Activated naive CD4-positive, alpha-beta T cell treated with Interleukin-2 at 50 U/mL for 16 hours (primary cell): ENCODE measurements at places on chromosomes 5 and 9.

DNA sequence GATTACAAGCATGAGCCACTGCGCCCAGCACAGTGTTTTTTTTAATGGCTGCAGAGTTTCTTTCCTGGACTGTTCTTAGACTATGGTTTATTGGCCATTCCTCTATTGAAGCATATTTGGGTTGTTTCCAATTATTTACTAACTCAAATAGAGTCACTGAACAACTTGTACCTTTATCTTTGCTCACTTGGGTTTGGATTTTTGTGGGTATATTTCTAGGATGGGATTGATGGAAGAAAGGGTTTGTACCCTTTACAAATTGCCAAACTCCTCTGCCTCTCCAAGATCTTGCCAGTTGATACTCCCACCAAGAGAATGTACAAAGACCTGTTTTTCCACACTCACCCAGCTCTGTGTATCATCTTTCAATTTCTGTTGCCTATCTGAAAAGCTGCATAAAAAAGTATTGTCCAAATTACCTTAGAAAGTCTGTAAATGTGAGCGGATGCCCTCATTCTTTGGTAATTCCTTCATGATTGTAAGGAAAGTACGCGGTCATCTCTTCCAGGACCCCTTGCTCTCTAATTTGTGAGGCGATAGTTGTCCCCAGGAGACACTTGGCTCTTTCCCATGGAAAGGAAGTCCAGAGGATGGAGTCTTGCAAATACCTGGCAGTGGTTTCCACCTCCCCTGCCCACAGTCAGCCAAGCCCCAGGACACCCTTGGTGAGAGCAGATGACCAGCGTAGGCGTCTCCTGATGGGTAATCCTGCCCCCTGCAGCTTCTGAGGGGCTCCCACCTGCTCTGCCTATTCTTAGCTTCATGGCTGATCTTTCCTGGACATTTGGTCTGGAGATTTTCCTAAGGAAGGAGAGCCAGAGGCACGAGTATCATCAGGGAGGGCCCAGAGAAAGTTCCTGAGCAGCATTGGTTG is 33.0 kb downstream of the ARHGEF37 start:
- DNase-seq, result no peak

DNA sequence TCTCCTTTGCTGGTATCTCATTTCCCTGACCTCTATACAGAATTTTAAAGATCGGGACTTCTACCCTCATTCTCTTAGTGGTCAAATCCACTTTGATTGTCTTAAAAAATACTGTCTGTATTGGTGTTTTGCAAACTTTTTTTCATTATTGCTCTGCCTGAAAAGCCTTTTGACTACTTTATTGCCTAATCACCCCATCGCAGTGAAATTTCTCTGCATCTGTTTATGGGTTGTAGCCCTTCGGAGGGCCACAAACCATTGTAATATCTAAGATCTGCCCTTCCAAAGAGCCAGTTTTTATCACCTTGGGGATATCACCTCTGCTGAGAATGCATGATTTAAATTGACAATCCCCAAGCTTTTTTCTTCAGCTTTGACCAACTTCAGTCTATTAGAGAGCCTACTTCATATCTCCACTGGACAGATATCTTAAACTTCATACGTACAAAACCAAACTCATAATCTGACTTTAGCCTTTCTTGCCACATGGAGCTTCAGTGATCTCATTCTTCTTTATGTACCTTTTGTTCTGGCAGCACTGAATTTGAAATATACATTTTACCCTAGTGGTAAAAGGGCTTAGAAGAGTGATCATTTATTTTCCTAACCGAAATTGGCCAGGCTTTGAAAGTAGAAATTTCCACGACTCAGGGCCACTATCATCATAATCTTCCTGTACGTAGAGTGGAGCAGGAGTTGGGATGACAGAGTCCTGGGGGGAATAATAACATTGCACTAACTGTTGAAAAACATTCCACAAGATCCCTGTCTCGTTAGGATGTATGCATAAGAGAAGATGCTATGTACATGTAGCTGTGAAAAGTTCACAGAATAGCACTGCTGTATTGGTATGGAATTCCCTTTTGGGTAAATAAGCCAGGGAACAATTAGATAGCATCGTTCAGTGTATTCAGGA is 21.4 kb downstream of the KIF2A start:
- no peak for DNase-seq

DNA sequence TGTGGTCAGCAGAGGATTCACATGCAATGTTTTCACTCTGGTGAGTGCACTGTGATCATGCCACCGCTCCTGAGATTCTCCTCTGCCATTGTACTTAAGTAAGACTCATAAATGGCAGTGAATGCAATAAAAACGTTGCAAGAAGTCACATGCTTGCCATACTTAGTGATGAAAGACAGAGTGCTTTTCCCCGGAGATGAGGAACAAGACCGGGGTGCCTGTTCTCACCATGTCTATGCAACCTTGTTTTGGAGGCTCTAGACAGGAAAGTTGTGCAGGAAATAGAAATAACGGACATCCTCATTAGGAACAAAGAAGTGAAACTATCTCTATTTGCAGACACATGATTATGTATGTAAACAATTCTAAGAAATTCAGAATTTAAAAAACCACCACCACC is 84.7 kb upstream of the IRX2 start:
- no peak for DNase-seq

GRCh38 chr9:113876151-113876992 is at the start of gene ZNF618:
ZNF618 (plus strand) TSS chr9:113876309; CDS start chr9:113876381, 72 bp downstream.
- peak; percentile 4 for DNase-seq

DNA sequence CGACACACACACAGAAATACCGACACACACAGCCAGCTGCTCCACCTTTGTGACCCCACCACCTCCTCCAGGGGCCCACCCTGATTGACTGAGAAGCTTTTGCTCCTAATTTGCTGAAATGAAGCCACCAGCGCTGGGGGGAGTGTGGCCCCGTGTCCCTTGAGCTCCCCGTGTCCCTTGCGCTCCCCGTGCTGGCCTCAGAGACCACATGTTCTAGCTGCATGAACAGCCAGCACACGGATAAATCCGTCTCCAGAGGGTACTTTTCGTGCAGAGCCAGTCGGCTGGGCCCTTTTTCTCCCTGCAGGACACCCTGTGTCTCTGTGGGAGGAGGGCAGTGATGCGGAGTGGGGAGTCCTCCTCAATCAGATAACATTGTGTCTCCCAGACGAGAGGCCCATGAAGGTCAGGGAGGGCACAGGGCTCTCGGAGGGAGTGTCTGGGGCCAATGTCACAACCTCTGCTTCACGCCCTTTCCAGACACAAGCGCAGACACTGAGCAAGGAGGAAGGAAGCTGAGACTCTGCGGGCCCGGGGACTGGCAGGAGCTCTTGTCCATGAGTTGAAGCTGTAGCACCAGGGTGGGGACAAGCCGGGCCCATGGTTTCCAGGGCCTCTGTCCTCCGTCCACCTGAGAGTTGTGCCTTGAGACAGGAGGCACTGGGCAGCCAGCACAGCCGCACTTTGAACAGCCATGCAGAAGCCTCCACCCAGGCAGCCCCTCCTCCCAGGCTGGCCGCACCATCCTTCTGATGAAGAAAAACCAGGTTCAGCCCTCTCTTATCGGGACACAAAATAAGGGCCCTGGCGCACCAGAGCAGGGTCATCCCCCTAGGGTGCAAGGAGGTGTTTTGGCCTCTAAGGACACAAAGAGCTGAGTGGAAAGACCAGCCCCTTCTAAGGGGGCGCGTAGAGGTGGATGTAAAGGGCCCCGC is 36.4 kb upstream of the SLC6A19 start:
- no peak for DNase-seq

DNA sequence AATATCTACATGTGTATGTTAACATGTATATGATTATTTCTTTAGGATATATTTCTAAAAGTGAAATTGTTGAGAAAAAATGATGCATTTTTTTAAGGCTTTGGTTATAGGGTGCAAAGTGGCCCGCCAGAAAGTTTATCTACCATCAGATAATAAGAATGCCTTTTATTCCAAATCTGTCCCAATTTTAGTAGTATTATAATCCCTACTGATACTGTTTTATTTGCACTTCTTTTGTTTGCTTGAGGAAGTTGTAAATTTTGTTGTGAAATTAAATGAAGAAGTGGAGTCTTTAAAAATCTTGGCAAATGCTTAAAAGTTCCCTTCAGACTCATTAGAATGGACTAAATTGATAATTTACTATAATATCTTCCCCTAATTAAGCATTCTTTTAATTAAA is 73.0 kb downstream of the NIPBL start:
- no peak for DNase-seq

DNA sequence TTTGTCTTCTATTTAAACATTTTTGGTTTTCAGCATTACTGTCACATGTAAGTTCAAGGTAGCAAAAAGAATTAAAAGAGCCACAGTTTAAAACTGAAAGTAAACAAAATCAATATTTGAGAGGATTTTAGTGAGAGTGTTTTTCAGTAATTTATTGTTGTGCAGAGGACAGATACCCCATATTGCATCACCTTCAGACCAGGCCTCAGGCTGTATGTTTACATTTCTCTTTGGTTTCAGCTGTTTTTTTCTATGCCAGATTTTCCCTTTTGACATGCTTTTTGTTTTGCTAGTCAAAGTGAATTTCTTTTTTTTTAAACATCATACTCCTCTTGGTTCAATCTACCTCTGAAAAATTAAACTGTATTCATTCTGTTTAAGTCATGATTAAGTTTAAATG is 47.2 kb downstream of the MAST4 start:
- DNase-seq, result no peak

DNA sequence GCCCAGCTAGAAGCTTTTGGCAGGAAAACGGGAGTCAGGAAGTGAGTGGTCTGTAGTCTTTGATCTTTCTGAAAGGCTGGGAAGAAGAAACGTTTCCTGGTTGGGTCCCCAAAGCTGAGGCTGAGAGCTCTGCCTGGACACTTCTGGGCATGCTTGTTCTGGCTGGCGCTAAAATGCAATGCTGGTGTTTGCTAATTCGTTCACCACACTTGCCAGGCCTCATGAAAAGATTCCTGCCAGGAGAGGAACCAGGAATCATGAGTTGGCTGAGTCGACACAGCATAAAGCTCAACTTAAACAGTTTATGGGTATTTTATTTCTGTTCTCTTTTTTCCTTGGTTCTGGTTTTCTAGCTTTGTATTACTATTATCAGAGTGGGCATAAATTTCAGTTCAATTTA is 10.7 kb upstream of the PTGR1 start:
- no peak for DNase-seq

DNA sequence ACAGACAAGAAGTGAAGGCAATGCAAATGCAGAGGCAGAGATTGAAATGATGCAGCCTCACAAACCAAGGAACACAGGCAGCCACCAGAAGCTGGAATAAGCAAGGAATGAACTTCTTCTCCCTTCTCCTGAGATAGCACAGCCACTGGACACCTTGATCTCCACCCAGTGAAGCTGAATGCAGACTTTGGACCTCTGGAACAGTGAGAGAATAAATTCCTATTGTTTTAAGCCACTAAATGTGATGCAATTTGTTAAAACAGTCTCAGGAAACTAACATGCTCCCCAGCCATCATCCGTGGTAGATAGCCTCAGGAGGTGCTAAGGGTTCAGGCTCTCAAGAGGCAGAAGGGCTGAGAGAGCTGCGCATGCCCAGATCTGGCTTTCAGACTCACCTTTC is 512.2 kb upstream of the ZNF608 start:
- no peak for DNase-seq

DNA sequence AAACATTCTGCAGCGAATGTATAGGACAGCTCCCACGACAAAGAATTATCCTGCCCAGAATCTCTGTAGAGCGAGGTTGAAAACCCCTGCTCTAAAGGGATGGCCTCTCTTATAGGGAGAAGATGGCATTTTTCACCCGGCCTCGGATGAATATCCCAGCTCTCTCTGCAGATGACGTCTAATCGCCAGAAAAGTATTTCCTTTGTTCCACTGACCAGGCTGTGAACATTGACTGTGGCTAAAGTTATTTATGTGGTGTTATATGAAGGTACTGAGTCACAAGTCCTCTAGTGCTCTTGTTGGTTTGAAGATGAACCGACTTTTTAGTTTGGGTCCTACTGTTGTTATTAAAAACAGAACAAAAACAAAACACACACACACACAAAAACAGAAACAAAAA is 17.4 kb upstream of the RARS1 start:
- DNase-seq, result no peak
